ENCODE measurements at places on chromosomes 1 and 21.

DNA sequence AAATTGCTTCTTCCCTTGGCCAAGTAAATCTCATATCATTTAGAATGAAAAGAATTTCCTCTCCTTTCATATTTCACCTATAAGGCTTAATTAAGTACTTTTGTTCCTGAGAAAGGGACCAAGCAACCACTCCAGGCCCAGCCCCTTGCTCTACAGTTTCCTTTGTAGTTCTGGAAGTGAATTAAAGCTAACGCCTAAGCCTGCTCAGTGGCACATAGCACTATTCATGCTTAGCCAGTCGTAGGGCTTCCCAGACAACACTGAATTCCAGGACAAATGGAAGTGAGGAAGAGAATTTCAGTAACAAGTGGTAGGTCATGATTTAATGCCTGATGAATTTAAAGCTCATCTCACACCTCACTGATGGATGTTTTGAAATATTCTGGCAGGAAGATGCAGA, 73.3 kb downstream of the RPAP2 start:
- DNase-seq, result no peak

DNA sequence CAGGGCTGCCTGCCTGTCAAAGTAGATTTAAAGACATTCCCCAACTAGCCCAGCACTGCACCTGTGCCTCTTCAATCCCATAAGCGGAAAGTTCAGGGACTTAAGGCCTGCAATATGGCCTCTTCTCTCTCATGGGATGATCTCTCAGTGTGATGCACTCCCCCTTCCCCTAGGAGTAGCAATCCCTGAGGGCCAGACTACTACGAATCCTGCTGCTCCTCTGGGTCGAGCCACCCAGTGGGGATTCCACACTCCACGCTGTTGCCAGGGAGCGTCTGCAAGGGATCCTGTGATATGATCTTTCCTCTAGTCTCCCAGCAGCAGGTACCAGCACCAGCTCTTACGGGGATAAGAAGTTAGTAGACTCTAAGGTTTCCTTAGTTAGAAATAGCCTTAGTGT, 13.2 kb upstream of the OR6N2 start:
- DNase-seq, result no peak

- no peak for DNase-seq
Observed at GRCh38 chr1:219304227-219305226, 130.8 kb downstream of the LYPLAL1 start.

GRCh38 chr1:26913754-26914619, at the start of gene NR0B2:
Gene NR0B2, minus strand, starts transcription at chr1:26913975. Its CDS starts 35 bp downstream, at chr1:26913940.
- peak; percentile 72 for DNase-seq

DNA sequence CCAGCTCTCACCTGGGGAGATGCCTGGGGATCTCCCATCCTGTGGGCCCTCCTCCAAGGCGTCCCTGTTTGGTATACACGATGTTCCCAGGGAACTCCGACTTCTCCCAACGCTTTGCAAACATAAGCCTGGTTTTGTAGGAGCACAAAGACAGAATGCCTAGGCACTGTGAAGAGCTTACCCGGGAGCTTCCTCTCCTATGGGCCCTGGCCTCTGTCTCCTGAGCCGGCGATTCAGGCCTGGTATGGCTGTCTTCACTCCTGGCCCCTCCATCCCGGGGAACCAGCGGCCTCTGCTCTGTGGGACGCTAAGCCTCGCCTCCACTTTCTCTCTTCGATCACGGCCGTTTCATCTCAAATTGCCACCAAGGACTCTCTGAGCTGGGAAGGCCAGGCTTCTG, 59.6 kb upstream of the ACTRT2 start:
- DNase-seq, result no peak

DNA sequence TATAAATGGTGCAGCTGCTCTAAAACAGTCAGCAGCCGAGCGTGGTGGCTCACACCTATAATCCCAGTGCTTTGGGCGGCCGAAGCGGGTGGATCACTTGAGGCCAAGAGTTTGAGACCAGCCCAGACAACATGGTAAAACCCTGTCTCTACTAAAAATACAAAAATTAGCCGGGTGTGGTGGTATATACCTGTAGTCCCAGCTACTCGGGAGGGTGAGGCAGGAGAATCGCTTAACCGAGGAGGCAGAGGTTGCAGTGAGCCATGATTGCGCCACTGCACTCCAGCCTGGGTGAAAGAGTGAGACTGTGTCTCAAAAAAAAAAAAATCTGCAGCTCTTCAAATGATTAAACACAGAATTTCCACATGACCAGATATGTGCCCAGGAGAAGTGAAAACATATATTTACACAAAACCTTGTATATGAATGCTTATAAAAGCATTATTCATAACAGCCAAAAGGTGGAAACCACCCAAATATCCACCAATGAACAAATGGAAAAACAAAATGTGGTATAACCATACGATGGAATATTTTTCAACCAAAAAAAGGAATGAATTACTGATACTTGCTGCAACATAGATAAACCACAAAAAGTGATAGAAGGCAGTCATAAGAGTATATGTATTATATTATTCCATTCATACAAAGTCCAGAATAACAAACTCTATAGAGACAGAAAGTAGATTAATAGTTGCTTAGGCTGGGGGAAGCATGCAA, 14.1 kb downstream of the EPS15 start:
- DNase-seq, result no peak

DNA sequence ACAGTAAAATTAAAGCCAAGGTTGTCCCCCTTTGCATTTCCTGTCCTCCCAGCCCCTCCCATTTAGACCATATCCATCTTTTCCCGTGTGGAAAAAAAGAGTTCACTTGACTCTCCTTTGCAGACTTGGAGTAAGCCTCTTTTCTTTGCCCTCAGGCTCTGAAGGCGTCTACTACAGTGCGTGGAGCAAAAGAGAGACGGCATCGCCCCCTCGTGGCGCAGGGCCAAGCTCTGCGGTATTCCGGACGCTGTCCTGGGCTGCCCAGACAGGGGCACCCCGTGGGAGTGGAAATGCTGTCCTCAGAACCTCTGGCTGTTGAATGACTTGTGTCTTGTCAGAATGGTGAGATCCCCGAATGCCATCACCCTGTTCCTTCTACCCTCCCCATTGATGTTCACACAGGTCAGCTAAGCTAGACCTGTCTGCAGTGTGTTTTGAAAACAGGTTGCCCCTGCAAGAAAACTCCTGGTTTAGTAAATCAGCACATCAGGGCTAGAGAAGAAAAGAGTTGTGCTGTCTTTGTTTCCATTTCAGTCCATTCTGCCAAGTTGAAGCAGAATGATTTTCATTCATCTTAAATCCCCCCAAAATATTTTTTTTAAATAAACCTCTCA, 12.3 kb upstream of the GJA8 start:
- peak; percentile 59 for DNase-seq

DNA sequence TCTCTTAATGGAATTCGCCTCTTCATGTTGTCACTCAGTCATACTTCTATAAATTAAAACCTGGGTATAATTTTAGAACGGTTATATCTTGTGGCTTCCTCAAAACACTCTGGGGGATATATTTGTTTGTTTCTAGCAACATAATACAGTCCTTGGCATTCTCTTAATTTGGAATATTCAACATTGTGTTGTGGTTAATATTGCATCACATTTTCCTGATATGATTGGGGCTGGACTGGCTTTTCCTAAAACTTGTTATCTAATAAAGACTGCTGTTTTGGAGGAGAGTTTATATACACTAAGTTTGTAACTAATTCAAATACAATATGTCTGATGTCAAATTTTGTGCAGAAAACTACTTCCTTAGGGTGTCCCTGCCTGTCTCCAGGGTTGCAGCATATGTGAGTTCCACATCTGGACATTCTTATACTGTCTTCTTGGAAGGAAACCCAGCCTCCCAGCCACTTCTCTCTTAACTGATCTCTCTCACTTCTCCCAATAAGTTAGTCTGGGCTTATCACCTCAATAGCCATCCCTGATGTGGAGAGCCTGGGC, 892.6 kb downstream of the MRPL39 start:
- DNase-seq, result no peak

DNA sequence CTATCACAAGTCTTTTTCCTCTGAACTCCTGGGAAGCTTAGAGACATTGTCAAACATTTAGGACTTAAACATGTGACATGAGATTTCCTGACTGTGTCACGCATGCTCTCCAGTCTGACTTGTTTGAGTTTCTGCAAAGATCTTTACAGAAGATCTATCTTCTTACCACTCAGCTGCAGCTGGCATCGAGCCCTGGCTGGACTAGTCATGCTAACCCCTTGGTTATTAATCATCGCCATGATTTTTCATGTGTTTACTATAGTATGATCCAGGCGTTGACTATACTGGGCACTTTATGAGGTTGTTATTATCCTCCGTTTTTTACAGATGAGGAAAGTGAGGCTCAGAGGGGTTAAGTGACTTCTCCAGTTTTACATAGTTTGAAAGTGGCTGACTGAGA, 18.1 kb upstream of the IRF2BP2 start:
- no peak for DNase-seq

GRCh38 chr21:35905096-35905962, 155.0 kb downstream of the SETD4 start:
- no peak for DNase-seq

DNA sequence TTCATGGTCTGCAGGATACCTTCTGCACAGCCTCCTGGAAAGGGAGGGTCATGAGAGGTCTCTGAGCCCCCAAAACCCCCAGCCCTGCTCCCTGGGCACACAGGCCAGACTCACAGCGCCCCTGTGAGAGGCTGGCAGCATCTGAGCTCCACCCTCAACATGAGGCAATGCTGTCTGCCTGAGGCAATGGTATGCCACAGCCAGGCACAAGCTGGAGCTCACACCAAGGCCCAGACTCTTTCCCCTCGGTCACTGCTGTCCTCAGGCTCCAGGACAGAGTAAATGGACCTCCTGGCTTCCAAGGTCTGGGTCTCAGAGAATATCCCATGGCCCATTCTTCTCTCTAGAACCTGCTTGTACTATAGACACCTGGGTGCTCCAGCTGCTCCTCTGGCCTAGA, 17.2 kb downstream of the MEF2D start:
- DNase-seq, result no peak

DNA sequence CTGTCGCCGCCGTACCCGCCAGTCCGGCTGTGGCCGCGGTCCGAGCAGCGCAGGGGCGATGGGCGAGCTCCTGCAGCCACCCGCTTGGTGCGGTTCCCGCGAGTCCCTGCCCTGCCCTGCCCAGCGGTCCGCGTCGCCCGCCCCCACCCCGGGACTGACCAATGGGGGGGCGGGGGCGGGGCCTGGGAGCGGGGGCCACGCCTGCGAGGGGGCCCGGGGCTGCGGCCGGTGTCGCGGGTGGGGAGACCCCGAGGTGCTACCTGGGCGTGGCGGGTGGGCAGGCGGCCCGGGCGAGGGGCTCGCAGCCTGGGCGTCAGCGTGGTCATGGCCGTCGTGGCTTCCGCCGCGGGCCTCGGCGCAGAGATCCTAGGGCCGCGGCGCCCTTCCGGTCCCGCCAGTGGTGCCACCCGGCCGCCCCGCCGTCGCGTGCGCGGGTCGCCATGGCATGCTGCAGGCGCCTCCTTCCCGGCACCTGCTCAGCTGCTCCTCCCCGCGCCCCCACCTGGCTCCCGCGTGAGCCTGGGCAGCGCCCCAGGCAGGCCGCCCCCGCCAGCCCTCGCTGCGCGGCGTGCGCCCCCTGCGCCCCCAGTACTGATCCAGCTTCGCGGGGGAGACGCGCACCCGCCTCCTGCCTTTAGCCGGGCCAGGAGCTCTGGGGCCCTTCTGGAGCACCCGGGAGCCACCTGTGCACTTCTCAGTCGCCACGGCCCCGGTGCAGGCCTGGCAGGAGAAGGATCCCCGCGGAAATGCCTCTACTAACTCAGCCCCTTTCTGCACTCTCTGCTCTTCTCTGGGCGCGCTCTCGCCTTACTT, at the start of gene BMP8B:
TSS of gene BMP8B (minus strand) at position 108 of the 813 bp plus-strand sequence. CDS start 380 bp downstream, outside the sequence.
- DNase-seq, result no peak

- DNase-seq, result no peak
Observed at GRCh38 chr1:41860771-41861170, 58.0 kb downstream of the HIVEP3 start.

DNA sequence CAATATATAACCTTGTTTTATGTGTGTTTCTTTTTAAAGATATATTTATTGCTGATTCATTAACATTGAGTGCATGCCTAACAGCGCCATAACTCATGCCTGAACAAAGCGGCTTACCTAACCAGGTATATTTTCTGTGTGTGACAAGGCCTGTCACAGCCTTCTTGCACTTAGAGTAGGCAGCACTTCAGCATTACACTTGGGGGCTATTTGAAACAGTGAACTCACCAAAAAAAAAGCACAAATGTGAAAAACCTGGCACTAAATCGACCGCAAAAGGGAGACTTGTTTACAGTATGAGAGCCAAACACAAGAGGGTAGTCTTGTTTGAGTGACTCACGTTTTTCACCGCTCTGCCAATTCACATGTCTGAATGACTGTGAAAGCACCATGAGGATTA, 111.7 kb downstream of the DISP1 start:
- DNase-seq, result no peak

DNA sequence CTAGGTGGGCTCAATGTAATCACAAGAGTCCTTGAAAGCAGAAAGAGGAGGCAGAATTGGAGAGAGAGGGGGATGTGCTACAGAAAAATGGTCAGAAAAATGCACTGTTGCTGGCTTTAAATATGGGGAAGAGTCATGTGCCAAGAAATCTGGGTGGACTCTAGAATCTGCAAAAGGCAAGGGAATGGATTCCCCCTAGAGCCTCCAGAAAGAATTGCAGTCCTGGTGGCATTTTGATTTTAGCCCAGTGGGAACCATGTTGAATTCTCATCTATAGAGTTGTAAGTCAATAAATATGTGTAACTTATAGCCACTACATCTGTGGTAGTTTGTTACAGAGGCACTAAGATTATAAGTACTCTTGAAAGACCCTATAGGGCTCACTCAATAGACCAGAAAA, 210.3 kb downstream of the ASTN1 start:
- DNase-seq, result no peak

DNA sequence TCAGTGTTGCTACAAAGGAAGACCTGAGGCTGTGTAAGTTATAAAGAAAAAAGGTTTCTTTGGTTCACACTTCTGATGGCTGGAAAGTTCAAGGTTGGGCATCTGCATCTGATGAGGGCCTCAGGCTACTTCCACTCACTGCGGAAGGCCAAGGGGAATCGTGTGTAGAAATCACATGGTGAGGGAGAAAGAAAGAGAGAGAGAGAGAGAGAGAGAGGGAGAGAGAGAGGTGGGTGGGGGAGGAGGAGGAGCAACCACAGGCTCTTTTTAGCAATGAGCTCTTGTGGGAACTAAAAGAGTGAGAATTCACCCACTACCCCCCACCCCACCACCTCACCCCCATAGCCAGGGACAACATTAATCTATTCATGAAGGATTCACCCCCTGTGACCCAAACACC, 59.9 kb downstream of the CLSTN1 start:
- no peak for DNase-seq

DNA sequence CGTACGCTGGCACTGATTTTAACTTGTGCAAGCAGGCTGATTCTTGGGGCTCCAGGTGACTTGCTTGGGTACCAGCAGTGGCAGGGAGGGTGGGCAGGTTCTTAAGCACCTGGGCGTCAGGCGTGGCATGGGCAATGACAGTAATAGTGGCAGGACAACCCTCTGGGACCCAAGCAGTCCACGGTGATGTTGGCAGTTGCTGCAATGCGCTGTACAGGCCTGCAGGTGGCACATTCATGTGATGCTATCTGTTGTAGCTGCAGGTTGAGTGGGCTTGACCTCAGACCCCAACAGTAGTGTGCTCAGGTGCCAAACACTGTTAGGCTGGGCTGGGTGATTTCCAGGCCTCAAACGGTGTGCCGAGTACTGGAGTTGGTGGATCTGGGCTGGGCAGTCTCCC, 10.2 kb upstream of the OR10J4 start:
- DNase-seq, result no peak

- DNase-seq, result no peak
Observed at GRCh38 chr21:35050348-35051286, 1.5 kb upstream of the RUNX1 start.

- DNase-seq, result no peak
Observed at GRCh38 chr21:39632796-39633442, 20.2 kb downstream of the B3GALT5 start.

GRCh38 chr1:51916587-51917405, 38.3 kb upstream of the NRDC start:
- no peak for DNase-seq
